ENCODE measurements at places on chromosomes 7 and 10.

GRCh38 chr10:67173787-67174186 is 248.0 kb downstream of the LRRTM3 start:
- no peak overlapping the region for H3K4me3 ChIP-seq
- H3K27me3 ChIP-seq = no peaks in the 10 kb centered on the region
- no peak overlapping the region for H3K27ac ChIP-seq
- no peak for DNase-seq

DNA sequence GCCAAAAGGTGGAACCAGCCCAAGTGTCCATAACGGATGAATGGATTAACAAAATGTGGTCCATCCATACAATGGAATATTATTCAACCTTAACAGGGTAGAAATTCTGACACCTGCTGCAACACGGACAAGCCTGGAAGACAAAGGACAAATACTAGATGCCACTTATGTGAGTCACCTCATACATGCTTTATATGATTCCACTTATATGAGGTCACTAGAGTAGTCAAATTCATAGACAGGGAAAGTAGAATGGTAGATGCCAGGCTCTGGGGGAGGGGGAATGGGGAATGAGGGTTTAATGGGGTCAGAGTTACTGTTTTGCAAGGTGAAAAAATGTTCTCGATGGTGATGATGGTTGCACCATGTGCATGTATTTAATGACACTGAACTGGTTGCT is 34.0 kb upstream of the CYTH3 start:
- DNase-seq = no peak
- no peaks in the 10 kb centered on the region for H3K4me1 ChIP-seq
- H3K27ac ChIP-seq = no peak overlapping the region
- no peaks in the 10 kb centered on the region for H3K27me3 ChIP-seq
- no peaks in the 10 kb centered on the region for H3K36me3 ChIP-seq

DNA sequence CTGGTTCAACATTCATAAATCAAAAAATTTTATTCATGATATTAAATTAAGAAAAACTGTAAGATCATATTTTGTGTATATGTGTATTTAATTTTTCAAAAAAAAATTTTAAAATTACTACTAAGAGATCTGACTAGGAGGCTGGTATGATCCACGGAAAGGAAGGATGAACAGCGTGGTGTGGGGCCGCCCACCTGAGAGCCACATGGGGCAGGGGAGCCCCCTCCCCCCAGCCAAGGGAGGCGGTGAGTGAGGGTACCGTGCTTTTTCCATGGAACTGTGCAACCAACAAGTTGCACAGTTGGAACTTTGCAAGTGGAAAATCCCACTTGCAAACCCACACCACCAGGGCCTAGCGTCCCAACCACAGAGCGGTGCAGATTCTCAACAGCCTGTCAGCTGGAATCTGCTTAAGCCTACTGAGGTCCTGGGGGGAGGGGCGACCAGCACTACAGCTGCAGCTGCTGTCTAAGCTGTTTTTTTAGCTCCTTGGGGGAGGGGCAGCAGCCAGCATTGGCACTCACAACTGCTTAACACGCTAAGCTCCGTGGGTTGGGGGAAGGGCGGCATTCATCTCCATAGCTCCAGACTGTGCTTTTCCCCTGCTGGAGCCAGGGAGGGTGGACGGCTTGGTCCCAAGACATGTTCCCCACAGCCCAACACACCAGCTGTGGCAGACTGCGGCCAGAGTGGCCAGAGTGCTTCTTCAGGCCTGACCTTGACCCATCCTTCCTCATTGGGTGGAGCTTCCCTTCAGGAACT is 94.2 kb upstream of the IGFBP3 start:
- H3K27ac ChIP-seq = no peak overlapping the region
- peak; percentile 73 for DNase-seq
- H3K27me3 ChIP-seq = no peaks in the 10 kb centered on the region
- no peak overlapping the region for H3K4me3 ChIP-seq
- H3K36me3 ChIP-seq = no peaks in the 10 kb centered on the region

DNA sequence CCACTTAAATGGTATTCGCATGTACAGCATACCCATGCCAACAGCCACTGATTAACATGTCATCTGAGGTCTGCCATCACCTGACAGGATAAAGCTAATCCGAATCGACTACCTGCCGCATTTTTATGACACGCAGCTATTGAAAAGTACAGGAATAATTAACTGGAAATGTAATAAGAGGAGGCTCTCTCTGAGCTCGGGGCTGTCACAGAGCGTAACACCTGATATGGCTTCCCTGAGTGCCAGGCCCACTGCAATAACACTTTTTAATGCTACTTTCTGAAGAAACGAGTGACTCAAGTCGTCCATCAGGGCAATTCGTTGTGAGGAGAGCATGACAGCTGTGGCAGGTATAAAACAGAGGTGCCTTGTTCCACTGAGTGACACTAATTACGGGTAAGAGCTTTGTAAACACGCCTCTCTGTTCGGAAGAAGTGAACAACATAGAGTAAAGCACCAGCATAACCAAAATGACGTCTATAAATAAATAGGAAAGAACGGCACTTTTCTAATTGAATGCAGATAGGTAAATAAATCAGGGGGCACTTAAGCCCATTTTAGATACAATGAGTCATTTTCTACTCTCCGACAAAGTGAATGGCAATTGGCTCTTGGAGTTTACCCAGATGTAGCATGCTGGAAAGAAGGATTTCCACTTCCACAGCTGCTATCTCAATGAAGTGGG is 56.5 kb upstream of the CREB5 start:
- no peaks in the 10 kb centered on the region for H3K4me1 ChIP-seq
- DNase-seq = no peak

DNA sequence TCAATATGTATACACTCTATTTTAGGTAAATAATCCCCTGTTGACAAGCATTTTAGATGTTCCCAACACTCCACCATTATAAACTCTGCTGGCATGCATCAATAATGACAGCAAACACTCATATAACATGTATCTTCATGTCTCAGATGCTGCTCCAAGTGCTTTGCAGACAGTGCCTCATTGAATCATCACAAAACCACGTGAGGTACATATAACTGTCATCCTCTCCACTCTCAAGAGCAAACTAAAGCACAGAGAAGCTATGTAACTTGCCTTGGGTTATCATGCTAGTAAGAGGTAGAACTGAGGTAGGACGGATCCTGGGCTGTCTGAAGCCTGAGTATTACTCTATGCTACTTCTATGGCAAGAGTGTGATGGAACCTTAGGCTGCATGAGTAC is 72.5 kb upstream of the GSDME start:
- peaks cover 53% of the 10 kb centered on the region for H3K36me3 ChIP-seq
- H3K27me3 ChIP-seq = no peaks in the 10 kb centered on the region
- DNase-seq = no peak
- peaks cover 13% of the 10 kb centered on the region for H3K4me1 ChIP-seq
- H3K27ac ChIP-seq = no peak overlapping the region

DNA sequence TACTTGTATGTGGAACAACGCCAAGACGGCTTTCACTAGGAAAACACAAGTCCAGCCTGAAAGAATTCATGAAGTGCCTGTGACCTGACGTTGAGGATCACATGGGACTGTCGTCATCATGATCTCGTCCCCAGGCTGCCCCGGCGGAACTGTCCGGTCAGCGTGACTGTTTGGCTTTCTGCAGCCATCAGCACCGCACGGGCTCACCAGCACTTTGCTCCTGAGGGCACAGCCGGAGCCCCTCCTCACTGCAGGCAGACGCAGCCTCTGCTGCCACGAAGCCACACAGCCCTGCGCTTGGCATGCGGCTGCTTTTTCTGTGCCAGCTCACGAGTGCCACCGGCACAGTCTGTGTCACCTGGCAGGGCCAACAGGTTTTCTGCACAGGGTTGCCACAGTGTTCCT is 9.4 kb upstream of the GET4 start:
- H3K27me3 ChIP-seq = no peaks in the 10 kb centered on the region
- peaks cover 58% of the 10 kb centered on the region for H3K36me3 ChIP-seq
- H3K4me1 ChIP-seq = no peaks in the 10 kb centered on the region
- no peak overlapping the region for H3K27ac ChIP-seq
- DNase-seq = no peak
- no peak overlapping the region for H3K4me3 ChIP-seq

GRCh38 chr7:66258409-66258808 is 53.3 kb downstream of the TPST1 start:
- no peak for DNase-seq
- no peak overlapping the region for H3K27ac ChIP-seq
- no peak overlapping the region for H3K4me3 ChIP-seq
- H3K36me3 ChIP-seq = no peaks in the 10 kb centered on the region

DNA sequence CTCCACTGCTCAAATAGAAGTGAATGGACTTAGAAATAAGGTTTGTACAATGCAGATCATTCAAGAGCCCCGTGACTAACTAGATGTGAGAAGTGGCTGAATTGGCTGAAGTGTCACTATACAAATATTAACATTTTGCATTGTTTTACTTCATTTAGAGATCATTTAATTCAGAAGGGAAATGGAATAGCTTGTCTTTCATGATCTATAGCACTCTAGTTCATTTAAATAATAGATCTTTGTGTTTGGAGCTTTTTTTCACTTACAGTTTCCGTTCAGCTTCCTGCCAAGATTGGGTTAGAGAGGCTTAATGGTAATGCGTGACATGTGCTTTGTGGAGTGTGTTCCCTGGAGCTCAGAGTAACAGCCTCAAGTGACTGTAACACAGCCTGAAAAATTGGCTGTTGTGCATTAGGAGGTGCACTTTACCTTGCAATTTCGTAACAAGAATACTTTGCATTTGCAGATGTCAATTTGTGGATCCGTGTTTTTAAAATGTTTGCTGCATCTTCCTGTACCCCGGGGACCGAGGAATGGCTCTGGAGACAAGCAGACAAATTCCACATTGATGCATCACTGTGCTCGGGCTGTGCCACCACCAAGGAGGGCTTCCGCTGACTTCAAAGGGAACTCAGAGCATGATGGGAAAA is 170.3 kb downstream of the NRP1 start:
- H3K27ac ChIP-seq = no peak overlapping the region
- no peak for DNase-seq
- H3K36me3 ChIP-seq = no peaks in the 10 kb centered on the region
- H3K4me3 ChIP-seq = no peak overlapping the region
- H3K4me1 ChIP-seq = no peaks in the 10 kb centered on the region

GRCh38 chr10:130554701-130555410 is 418.7 kb downstream of the GLRX3 start:
- H3K4me1 ChIP-seq = no peaks in the 10 kb centered on the region
- no peak overlapping the region for H3K27ac ChIP-seq
- DNase-seq = no peak
- no peaks in the 10 kb centered on the region for H3K36me3 ChIP-seq
- H3K27me3 ChIP-seq = peaks cover 6% of the 10 kb centered on the region

DNA sequence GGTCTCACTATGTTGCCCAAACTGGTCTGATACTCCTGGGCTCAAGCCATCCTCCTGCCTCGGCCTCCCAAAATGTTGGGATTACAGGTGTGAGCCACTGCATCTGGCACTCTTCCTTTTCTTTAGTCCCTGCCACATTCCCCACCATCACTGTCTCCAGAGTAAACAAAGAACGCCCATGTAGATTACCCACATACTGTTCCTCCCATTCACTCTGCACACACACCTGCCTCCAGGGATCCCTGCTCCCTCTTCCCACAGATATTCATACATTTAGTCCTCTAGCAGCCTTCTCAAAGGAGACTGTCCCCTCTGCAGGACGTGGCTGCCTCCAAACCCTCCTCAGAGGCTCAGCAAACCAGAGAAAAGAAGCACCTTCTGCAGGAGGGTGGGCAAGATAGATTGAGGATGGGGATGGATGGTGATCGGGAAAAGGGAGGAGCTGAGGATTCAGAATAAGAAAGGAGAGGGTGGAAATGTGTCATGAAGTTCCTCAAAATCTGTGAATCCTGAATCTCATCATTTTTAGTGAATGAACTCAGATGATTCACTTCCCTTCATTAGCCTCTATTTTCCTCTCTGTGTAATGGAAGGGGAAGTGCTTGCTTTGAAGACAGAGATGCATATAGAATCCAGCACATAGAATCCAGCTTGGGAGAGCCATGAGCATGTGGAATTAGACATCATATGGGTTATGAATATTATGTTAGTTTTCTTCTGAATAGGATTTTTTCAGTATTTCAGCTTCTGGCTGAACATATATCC is 5.5 kb upstream of the PLAU start:
- H3K36me3 ChIP-seq = no peaks in the 10 kb centered on the region
- peaks cover 33% of the 10 kb centered on the region for H3K4me1 ChIP-seq
- no peak for DNase-seq
- no peak overlapping the region for H3K4me3 ChIP-seq

GRCh38 chr7:100396421-100396982 is 23.2 kb downstream of the PILRA start:
- no peaks in the 10 kb centered on the region for H3K36me3 ChIP-seq
- DNase-seq = peak; percentile 46
- H3K27me3 ChIP-seq = no peaks in the 10 kb centered on the region
- H3K4me1 ChIP-seq = peaks cover 18% of the 10 kb centered on the region

DNA sequence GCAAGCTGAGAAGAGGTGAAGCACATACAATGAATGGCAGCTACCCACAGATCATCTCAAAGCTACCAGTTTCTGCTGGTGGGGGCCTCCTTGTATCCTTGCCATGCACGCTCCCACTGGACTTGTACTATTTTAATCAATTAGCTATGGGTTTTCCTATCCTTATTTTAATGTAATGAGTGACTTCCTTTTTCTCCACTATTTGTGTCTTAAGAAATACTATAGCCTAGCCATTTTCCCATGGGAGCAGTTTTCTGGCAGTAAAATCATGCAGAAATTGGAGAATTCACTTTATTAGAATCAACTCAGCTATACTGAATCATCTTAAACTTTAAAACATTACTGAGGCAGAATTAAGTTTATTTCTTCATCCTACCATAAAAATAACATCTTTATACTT is 73.5 kb downstream of the CTNNA3 start:
- H3K4me1 ChIP-seq = no peaks in the 10 kb centered on the region
- no peak overlapping the region for H3K27ac ChIP-seq
- DNase-seq = no peak

GRCh38 chr10:85658518-85658917 is 708.1 kb downstream of the GRID1 start:
- no peaks in the 10 kb centered on the region for H3K27me3 ChIP-seq
- no peak for DNase-seq

- H3K27ac ChIP-seq = no peak overlapping the region
- H3K4me3 ChIP-seq = no peak overlapping the region
- no peak for DNase-seq
- no peaks in the 10 kb centered on the region for H3K27me3 ChIP-seq
- H3K36me3 ChIP-seq = no peaks in the 10 kb centered on the region
- no peaks in the 10 kb centered on the region for H3K4me1 ChIP-seq
Measured at GRCh38 chr7:73768641-73769480, 1.2 kb downstream of the CLDN3 start.

GRCh38 chr10:78445308-78445707 is 411.6 kb downstream of the RPS24 start:
- H3K27me3 ChIP-seq = no peaks in the 10 kb centered on the region
- H3K36me3 ChIP-seq = no peaks in the 10 kb centered on the region
- DNase-seq = no peak

GRCh38 chr10:110034596-110034995 is 26.8 kb downstream of the ADD3 start:
- H3K27me3 ChIP-seq = no peaks in the 10 kb centered on the region
- H3K4me1 ChIP-seq = no peaks in the 10 kb centered on the region
- H3K4me3 ChIP-seq = no peak overlapping the region
- no peaks in the 10 kb centered on the region for H3K36me3 ChIP-seq
- no peak for DNase-seq
